D341Med (cell line): ENCODE measurements at places on chromosomes 7 and 10.

GRCh38 chr7:50962281-50962883 is 179.7 kb upstream of the GRB10 start:
- DNase-seq, result no peak

- peak; percentile 88 for DNase-seq
Observed at GRCh38 chr10:31927884-31928548, 615 bp downstream of the ARHGAP12 start.

DNA sequence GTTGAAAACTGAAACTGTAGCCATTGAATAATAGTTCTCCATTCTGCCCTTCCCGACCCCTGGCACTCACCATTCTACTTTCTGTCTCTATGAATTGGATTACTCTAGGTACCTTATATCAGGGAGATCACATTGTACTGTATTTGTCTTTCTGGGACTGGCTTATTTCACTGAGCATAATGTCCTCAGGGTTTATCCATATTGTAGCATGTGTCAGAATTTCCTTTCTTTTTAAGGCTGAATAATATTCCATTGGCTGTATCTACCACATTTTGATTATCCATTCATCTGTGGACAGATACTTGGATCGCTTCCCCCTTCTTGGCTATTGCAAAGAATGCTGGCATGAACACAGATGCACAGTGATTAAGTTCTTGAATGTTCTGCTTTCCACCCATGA is 107.4 kb downstream of the CDH23 start:
- DNase-seq, result no peak

DNA sequence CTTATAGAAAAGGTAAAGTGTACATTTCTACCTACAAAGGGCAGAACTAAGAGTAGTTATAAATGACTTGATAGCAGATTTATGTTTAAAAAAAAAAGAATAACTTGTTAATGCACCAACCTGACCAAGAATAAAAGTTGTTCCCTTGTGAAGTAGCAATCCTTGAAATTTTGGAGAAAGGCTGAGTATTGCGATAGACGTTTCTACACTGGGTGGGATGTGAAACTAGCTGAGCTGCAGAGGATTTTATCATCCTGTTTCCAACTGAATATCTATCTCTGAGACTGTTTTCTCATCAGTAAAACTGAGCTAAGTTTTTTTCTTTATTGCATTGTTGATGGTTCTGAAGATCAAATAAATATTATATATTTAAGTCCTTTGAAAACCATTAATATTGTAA is 14.6 kb downstream of the MDFIC start:
- no peak for DNase-seq

GRCh38 chr10:113583571-113583970 is 30.7 kb downstream of the HABP2 start:
- DNase-seq, result no peak

- no peak for DNase-seq
Observed at GRCh38 chr10:73017955-73018480, 63.4 kb upstream of the PLA2G12B start.

DNA sequence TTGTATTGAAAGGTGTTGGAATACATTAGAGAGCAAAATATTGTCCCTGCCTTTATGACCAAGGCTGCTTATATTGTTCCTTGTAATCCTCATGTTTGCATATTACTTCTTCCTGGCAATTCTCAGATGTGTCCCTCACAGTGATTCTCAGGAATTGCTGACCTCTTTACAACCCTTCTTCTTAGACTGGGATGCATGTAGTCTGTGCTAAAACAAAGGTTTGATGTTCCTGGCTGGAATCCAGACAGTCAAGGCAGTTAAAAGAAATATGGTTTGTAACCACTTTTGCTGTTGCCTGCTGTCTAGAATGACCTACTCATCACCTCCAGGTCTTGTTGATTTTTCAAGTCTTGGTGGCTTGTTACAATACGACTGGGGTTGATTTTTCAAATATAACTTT is 367.6 kb downstream of the HGF start:
- no peak for DNase-seq

- DNase-seq, result no peak
Observed at GRCh38 chr7:80284855-80285254, 150.2 kb downstream of the GNAI1 start.

- no peak for DNase-seq
Observed at GRCh38 chr7:65839846-65840245, 33.0 kb upstream of the VKORC1L1 start.

- no peak for DNase-seq
Observed at GRCh38 chr7:96481796-96482195, 159.9 kb upstream of the SLC25A13 start.
